ENCODE measurements at places on chromosomes 16 and 17.

DNA sequence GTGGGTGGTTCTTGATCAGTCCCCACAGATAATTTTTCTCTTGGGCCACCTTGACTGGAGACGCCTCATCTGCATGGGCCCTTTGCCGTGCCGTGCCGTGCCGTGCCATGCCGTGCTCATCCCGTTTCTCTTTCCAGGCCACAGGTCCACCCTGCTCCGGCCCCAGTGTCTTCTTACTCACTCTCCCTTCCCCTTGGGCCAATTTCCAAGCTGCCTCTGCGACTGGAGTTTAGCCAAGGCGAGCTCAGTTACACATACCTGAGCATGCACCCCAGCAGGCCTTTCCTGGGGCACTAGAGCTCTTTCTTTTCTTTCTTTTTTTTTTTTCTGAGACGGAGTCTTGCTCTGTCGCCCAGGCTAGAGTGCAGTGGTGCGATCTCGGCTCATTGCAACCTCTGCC lies 40.5 kb upstream of the MGAT5B start:
- DNase-seq, result no peak

DNA sequence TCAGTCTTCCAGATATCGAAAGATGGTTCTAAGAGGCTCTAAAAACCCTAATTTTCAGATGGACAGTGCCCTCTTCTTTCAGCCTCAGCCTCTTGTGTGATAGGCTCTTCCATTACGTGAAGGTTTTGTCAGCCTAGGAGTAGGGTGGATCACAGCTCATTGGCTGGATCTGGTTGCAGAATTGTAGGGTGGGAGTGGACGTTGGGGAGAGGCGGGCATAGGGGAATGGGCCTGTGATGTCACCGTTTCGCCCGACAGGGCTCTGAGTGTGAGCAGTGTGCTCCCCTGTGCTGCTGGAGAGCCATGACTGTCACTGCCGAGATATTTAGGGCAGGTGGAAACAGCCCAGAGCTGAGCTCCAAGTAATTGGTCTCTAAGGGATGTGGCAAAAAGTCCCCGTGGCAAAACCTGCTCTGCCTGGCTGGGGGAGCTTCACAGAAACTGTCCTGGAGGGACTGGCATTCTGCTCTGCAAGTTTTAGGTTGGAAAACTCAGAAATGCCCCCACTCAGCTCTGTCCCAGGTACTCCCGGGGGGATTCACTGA lies 6.2 kb upstream of the WFIKKN1 start:
- no peak for DNase-seq

DNA sequence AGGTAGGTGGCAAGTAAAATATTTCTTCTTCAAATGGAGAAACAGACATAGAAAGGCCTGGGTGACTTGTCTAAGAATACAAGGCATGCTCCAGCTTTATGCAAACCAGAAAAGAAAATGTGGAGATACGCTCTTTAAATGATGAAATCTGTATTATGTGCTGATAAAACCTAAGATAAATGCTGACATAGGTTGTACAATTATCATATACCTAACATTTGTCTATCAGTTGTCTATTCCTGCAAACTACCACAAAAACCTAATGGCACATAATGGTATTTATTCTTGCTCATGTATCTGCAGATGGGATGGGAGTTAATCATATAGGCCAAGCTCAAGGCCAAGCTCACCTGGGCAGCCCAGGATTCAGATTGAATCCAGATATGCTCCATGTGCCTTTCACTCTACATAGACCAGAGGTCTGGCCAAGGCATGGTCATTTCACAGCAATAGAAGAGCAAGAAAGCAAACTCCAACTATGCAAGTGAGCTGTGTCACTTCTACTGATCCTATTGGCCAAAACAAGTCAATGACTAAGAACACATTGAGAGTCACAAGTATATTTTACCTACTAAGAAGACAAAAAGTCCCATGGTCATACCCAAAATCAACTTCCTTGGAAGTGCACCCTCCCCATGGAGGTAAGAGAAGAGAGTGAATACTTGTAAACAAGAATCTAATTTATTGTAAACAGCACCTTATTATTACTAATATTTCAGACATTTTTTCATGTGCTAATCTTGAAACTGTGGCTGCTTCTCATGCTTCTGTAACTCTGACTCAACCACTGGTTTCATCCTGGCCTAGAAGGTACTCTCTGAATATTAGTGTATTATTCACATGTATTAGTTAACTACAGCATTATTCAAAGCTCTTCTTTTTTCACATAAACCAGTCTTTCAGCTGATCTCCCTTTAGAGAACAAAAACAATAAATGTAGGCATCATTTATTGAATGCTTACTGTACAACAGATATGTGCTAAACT lies 270.7 kb upstream of the SOX9 start:
- no peak for DNase-seq

DNA sequence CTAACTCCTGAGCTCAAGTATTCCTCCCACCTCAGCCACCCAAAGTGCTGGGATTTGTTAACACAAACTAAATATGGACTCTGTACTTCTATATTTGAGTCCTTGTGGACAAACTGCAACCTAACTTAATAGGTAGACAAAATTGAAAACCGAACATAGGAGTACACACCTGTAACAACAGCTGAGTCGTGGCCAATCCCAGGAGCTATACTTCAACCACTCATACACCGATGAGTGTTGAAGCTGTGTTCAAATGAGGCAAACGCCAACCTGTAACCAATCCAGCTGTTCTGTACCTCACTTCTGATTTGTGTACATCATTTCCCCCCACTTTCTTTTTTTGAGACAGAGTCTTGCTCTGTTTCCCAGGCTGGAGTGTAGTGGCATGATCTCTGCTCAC lies 471.5 kb upstream of the C16orf82 start:
- no peak for DNase-seq

GRCh38 chr16:29983420-29984136 lies 9.9 kb downstream of the TAOK2 start:
- DNase-seq, result no peak

GRCh38 chr16:50263940-50264929 lies 2.1 kb upstream of the ADCY7 start:
- DNase-seq, result no peak

DNA sequence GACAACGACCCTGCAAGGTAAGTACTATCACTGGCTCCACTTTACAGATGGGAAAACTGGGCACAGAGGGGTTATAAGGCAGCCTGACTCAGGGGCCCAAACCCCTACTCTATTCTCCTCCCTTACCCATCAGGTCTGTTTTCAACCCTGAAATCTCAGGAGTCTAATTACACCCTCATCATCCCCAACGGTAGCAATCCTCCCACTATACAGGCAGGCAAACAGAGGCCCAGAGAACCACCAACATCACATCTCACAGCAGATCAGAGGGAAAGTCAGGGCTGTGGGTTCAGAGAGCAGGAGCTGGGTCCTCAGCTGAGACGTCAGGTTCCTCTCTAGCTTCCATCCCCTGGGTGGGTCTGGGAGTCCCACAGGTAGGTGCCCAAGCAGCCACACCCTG lies 16.5 kb downstream of the JUP start:
- DNase-seq, result no peak
